ENCODE measurements at places on chromosomes 3 and 15.

GRCh38 chr3:141738891-141739363 lies 829 bp downstream of the RNF7 start:
- DNase-seq, result peak; percentile 12

GRCh38 chr3:81242871-81243270 lies 518.6 kb downstream of the GBE1 start:
- no peak for DNase-seq

DNA sequence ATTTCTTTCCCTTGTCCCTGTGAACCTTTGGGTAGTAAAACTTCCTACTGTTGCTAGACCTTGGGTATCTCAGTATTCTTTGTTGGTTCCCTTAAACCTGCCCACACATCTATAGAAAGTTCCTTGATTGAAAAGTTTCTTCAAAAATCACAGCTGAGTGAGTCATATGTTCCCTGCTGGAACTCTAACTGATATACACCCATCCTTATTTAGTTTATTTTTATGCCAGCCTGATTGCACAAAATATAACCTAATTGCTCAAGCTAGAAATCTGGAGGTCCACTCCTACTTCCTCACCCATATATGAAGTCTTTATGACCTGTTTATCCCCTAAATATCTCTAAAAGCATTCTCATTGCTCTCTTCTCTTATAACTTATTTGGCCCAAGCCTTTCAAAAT lies 13.7 kb upstream of the GJD2 start:
- DNase-seq, result no peak

- DNase-seq, result no peak
Measured at GRCh38 chr3:5016211-5017161, 37.2 kb downstream of the BHLHE40 start.

DNA sequence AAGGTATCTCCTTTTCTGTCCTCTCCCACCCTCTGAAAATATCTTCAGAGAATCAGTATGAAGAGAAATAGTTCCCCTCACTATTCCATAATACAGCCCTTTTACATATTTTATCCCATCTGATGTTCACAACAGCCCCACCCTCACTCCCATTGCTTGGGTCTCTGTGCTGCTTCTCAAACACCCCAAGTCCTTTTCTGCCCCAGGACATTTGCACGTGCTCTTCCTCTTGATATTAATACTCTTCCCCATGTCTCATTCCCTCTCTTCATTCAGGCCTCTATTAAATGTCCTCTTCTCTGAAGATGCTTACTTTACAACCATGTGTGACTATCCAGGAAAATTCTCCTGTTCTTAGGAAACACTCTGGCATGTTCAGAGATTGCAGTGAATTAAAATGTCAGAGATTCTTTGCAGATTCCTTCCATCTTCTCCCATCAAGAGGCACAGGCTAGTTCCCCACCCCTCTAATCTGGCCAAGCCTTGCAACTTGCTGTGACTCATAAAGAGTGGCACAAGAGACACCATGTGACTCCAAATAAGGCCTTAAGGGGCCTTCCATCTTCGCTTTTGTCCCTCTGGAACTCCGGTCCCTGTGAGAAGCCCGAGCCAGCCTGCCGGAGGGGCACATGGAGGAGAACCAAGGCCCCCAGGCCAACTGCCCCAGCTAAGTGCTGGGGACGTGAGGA lies 128.5 kb downstream of the CHSY1 start:
- no peak for DNase-seq

DNA sequence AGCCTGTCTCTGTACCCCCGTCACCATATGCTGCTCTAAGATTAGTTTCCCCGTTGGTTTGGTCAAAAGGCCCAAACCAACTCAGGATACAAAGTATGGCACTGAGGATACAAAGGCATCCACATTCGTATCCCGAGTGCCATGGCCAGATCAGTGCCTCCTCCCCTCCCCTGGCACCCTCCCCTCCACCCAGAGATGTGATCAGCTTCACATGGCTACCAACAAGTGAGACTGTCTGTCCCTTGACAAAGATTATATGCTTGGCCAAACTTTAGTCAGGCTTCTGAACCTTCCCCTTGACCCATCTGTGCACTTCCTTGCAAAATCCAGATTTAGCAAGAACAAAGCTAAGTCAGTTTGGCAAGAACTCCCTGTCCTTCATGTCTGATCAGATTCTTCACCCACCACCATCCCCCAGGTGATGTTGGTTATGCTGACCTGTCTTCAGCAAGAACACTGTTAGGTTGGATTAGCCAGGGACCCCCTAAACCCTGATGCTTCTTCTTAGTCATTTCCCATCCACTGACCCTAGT lies 61.7 kb downstream of the KLF15 start:
- no peak for DNase-seq

DNA sequence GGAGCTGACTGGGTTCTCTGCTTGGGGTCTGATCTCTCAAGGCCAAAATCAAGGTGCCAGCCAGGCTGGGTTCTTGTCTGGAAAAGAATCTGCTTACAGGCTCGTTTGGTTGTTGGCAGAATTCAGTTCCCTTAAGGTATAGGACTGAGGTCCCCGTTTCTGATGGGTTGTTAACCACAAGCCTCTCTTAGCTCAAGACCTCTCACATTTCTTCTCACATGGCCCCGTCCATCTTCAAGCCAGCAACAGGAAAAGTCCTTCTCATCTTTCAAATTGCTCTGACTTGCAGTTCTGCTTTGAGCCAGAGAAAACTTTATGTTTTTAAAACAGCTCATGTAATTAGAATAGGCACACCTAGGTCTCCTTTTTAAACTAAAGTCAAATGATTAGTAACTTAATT lies 20.4 kb downstream of the UACA start:
- no peak for DNase-seq

GRCh38 chr3:46935168-46935858 lies 41.2 kb downstream of the CCDC12 start:
- no peak for DNase-seq

DNA sequence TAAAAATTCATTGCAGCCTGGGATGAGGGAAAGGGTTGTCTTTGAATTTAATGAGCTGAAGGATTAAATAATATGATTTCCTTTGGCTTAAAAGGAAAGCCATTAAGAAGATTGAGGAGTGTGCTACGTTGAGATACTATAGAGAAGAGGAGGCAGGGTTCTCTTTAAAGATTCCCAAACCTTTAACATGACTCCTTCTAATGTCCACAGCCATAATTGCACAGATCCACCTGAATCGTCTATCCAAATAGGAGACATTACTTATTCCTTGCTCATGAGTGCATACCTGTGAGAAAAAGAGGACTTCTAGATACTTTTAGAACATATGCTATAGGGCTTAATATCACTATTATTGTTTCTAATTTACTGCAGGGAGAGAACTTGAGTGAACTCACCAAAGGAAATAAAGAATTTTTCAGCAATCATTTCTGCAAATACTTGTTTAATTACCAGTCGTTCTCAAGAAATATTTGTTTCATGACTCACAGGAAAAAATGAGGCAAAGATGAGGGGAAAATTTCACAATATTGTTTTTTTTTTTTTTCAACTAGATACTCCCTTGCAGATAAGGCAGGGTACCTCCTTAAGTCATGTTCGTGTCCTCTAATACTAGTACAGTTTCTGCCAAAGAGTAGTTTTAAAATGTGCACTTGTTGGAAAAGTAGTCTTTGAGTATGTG lies 8.9 kb upstream of the SUCNR1 start:
- no peak for DNase-seq

DNA sequence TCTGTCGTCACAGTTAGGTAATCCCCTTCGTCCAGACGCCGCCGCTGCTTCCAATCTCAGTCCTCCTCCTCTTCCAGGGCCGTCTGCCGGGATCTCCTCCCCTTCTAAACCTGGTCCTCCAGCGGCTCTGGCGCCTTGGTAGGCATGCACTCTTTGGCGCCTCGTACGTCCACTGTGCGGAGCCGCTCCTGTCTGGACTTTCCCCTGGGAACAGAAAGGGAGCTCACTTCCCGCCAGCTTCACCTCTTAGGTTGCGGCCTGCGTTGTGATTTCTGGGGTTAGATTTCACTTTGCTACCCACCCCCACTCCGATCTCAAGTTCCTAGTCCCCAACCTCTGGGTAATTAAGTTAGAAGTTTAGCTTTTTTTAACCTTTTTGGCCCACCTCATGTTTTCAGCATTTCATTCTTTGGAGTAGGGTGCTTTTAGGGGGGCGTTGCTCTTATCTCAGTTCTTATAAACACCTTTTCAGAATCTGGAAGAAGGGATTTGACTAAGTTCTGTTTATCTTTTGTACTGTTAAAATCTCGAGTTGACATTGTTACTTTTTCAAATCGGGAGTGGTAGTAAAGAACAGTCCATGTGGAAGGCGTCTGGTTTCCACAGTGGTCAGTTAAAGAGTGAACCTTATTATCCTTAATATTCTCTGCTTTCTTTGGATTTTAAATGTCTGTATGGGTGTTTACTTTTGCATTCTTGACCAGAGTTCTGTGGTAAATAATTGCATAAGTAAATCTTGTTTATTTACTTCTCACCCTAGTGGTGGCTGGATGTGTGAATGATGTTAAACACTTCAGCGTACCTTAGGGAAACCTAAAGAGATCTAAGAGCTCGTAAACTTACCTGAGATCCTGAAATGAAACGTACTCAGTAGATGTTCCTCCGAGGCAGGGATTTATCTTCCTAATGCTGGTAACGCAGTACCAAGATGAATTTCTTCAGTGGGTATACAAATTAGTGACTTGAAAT lies 611 bp downstream of the CTDSPL2 start:
- no peak for DNase-seq

- no peak for DNase-seq
Measured at GRCh38 chr3:42490243-42490642, 12.2 kb upstream of the VIPR1 start.

- DNase-seq, result peak; percentile 54
Measured at GRCh38 chr3:196837819-196838420, 29.8 kb upstream of the SENP5 start.

GRCh38 chr3:76353683-76354082 lies 568.3 kb upstream of the ZNF717 start:
- DNase-seq, result no peak

DNA sequence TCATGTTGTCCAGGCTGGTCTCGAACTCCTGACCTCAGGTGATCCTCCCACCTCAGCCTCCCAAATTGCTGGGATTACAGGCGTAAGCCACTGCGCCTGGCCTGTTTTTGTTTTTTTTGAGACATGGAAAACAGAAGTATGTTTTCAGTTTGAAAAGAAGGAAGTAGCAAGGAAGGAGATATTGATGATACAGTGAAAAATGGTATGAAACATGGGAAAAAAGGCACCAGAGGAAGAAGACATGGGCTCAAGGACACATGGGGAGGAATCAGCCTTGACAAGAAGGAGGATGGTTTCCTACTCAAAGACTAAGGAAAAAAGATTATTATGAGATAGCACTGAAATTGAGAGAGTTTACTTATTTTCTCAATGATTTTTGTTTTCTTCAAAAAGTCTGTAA lies 30.7 kb downstream of the FMN1 start:
- no peak for DNase-seq

DNA sequence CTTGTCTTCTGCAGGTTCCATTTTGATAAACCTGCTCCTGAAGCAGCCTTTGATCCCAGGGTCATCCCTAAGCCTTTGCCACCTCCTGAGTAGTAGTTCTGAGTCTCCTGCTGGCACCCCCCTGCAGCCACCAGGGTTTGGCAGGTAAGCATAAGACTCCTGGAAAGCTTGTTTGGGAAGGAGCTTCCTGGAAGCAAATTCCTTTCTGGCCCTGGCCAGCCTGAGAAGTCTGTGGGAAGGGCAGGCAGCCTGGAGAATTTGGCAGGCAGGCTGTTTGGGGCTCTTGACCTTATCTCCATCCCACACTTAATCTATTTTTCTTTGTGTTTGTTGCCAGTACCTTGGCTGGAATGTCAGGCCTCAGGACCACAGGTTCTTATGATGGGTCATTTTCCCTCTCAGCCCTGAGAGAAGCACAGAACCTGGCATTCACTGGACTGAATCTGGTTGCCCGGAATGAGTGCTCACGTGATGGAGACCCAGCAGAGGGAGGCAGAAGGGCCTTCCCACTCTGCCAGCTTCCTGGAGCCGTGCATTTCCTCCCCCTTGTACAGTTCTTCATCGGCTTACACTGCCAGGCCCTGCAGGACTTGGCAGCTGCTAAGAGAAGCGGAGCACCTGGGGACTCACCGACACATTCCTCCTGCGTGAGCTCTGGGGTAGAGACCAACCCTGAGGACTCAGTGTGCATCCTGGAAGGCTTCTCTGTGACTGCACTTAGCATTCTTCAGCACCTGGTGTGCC lies 13.4 kb downstream of the ATRIP start:
- DNase-seq, result no peak

DNA sequence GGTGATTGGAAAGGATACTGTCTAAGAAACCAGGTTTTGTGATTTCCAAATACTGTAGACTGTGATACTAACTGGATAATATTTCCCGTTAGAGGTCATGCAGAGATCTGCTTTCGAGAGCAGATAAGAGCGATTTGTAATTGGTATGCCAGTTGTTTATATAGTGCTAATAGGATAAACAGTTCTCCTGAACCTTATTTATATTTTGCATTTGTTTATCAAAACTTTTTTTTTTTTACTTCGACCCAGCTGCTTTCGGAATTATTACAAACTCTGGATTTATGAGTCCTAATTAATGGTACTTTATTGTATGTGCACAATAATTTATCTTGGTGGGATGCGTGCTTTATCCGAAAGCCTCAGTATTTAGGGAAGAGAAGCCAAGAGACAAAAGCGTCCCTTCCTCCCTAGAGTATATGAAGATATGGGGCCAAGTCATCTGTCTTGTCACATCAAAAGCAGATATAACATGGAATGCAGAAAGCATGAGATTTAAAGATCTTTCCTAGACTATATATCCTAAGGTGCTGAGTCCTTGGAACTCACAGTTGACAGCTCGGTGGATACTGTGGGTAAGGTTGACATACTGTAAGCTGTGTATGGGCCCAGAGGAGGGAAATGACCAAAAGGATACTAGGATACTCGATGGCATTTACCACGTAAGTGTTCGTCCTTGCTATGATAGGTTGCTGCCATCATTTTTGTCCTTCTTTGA lies 62.2 kb downstream of the SMAD6 start:
- no peak for DNase-seq

- DNase-seq, result no peak
Measured at GRCh38 chr3:158111861-158112260, 2.0 kb downstream of the RSRC1 start.

GRCh38 chr15:47987908-47988532 lies 132.8 kb upstream of the SLC24A5 start:
- no peak for DNase-seq

Measured in activated T-cell treated with anti-CD3 and anti-CD28 coated beads for 24 hours (primary cell).